ENCODE measurements at places on chromosomes 4 and X. TPM values are rescaled to one million over a fixed set of nuclear protein-coding genes. Genes with fewer than 3 reads are reported as not detected.

GRCh38 chr4:25813448-25814106 lies 49.2 kb downstream of the SEL1L3 start:
- ATAC-seq, result no peak

The ALAS2 gene
- total RNA-seq, result not detected

DNA sequence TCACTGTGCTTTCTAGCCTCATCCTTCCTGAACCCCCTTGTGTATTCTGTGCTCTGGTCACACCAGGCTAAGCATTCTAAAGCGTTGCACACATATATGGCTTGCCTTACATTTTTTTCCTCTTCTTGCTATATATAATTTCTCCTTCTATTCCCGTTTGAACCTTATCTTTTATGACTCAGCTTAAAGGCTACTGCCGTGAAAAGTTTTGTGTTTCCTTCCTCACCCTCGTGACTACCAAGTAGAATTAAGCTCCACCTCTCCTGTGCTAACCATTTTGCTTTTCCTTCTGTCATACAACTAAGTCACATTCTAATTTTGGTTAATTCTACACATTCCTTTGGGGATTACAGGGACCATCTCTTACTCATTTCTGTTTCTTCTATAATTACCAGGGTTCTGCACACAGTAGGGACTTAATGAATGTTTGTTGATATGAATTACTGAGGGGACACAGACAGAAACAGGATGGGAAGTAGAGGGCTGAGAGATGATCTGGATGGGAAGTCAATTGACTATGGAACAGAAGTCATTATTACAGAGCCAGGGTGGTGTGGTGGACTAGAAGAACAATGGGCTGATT lies 67.1 kb downstream of the DOCK11 start:
- no peak for ATAC-seq

DNA sequence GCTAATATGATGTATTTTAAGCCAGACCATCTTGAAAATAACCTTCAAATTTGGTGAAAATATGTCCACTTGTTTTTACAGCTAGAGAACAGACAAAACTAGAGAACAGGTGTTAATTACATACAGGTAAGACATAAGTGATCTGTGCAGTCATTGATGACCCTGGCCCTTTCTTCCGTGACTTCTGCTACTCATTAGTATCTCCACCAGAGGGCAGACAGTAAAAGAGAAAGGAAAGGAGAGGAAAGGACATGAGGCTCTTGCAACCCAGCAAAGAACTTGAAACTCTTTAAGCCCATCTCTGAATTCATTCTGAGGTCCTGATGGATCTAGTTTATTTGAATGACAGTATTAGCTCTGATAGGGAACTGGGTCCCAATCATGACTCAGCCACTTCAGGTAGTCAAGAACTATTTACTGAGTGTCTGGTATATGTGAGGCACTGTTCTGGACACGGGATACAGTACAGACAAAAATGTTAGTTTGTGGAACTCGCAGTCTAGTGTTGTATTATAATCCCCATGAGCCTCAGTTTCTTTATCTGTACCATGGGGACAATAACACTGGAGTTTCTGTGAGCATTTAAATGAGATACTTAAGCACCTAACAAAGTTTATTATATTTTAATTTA lies 121.0 kb upstream of the TEX13D start:
- ATAC-seq, result no peak

- no peak for ATAC-seq
Observed at GRCh38 chr4:8066336-8066931, 92.2 kb downstream of the ABLIM2 start.

The NSUN7 gene
- 2.0 TPM for total RNA-seq

- ATAC-seq, result no peak
Observed at GRCh38 chr4:155657169-155657568, 9.5 kb upstream of the GUCY1A1 start.

The GYPA gene
- not detected for total RNA-seq

DNA sequence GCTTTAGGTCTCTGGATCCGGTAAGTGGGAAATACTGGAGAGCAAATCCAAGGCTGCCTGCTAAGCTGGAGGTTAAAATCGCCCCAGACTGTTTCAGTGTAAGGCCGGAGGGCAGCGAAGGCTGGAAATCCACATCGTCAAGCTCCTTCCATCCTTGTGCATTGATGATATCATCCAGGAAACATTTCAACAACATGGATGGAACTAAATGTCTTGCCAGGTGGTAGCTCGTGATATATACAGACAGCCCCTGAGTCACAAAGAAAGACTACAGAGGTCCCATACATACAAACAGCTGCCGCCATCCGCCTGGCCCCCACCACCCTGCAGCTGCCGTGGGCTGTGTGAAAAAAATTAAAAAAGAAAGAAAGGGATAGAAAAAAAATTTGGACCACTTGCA lies 148.9 kb upstream of the RBPJ start:
- no peak for ATAC-seq

DNA sequence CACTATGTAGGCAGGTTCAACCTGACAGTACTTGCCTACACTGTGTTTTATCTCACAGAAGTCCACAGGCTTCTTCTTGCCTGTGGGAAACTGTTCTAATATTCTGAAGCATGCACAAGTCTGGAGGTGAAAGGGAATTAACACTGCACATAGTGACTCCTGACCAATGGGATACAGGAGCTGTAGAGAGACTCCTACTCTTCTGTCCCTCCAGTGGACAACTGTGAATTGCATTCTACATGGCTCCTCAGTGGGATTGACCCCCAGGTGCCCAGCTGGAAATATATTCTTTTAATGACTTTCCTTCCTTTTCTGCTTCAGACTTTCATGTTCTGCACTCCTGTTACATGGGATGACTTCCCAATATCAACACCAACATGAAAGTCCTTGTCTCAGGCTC lies 8.2 kb upstream of the YIPF6 start:
- peak; percentile 77 for ATAC-seq

- ATAC-seq, result no peak
Observed at GRCh38 chr4:910366-911091, 21.6 kb downstream of the GAK start.

DNA sequence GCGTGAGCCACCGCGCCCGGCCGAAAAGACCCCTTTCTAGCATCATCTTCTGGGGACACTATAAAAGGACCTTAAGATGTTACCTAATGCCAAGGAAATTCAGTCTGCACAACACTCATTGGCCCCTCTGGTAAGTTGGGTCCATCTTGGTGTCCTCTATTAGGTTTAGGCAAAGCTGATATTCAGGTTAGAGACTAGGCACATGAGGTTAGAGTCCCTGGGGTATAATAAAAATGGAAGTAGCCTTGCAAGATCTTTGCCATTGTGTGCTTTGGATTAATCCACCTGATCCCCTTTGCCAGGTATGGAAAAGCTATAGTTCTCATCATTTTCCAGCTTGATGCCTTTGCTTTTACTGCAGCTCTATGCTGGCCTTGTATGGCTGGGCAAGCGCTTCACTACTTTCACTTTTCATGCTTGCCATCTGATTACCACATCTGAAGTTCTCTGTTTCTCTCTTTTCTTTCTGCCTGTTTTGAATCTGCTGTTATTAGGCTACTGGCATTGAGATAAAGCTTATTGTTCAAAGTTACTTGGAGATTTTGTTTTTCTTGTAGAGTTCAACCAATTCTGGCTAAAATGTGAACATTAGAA lies 5.4 kb upstream of the ADH4 start:
- no peak for ATAC-seq

- ATAC-seq, result peak; percentile 80
Observed at GRCh38 chr4:177339477-177340374, 30.1 kb downstream of the NEIL3 start.

- ATAC-seq, result no peak
Observed at GRCh38 chrX:139930916-139931645, 1.8 kb downstream of the ATP11C start.

DNA sequence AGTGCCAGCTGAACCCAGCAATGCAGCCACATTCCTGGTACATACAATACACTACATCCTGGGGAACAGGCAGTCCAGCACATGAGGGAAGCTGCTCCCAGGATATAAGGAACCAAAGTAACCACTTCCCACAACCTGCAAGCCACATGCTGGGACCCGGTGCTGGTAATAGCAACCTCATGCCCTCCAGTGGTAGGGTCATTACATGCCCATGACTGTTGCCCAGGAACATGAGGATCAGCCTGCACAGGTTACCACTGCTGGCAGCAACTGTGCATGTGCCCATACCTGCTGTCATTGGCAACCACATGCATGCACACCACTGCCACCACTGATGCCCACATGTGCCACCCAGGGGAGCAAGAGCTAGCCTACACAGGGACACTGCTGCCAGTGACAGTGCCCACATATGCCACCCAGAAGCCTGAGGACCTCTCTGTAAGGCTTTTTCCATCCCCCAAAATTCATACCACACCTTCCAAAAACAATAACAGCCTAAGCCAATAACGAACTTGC lies 1982.5 kb downstream of the ARAP2 start:
- no peak for ATAC-seq

The HTN1 gene
- not detected for total RNA-seq

The TMSB15B gene
- total RNA-seq, result 1.1 TPM

- no peak for ATAC-seq
Observed at GRCh38 chrX:15866147-15866546, 11.5 kb upstream of the AP1S2 start.

GRCh38 chrX:15672881-15673280 lies 8.3 kb upstream of the CLTRN start:
- no peak for ATAC-seq

DNA sequence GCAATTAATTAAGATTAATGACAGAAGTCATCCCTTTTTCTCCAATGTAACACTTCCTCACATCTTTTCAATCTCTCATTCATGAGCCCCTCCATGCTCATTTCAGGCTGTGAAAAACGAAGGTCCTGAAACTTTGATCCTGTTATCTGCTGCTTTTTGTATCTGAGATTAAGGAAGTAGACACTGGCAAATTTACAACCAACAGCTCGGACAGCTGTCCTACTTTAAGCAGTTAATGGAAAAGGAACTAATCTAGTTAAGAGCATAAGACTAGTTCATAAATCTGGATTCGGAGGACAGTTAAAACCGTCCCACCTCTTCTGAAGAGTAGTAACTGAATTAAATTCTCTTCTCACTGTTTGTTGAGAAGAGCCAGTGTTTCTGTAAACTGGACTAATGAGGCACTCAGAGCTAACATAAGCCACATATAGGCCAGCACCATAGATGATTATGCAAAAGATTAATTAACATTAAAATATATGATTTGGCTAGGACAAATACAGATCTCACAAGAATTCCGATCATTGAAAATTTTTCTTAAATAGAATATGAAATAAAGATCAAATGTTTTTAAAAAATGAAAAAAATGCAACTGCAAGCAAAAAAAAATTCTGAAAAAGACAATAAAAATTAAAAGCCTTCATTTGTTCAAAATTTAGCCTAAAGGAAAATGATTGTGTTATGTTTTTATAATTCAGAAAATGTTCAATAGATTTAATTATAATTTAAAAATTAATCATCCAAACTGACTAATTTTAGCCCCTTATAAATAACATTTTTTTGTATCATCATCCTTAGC lies 114.4 kb downstream of the ANTXR2 start:
- no peak for ATAC-seq

The HSFX2 gene
- not detected for total RNA-seq

The PDCL2 gene
- 0.28 TPM for total RNA-seq

DNA sequence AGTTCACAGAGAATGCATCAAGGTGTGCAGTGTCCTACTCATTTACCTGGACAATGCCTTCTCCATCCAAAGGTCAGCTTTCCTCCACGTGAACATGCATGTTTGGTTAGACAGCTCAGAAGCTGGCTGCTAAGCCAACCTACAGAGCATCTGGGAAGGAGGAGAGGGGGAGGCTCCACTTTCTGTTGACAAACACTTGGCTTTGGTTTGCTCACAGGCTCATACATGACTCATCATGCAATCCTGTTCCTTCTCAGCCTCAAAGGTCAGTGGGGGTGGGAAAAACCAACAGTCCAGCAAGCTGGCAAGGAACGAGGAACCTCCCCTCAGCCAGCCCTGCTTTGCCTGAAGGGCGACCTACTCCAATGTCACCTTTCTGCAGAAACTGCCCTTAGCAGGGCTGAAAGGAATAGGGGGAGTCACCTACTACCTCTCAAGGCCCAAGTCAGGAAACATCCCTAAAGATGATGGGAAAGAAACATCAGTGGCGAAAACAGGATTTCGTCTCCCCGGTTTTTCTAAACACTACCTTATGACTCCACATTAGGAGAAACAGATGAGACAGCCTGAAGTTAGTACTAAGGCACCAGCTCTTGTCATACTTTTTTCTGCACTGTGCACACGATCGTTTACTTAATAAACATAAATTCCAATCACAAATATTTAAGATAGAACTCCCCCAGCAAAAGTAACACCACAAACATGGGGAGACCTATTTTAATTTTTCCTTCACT lies 37.9 kb downstream of the RELL1 start:
- ATAC-seq, result peak; percentile 83

- ATAC-seq, result no peak
Observed at GRCh38 chr4:93657527-93657926, 171.0 kb upstream of the ATOH1 start.

Data from esophagus mucosa (tissue), 1 donor.